Right lobe of liver (tissue), 6 donors: ENCODE measurements at places on chromosomes 12 and 14. TPM values are rescaled to one million over a fixed set of nuclear protein-coding genes. Genes with fewer than 3 reads are reported as not detected.

- H3K27me3 ChIP-seq: no peaks in the 10 kb centered on the region
- no peak for DNase-seq
- no peaks in the 10 kb centered on the region for H3K36me3 ChIP-seq
- H3K4me3 ChIP-seq: no peak overlapping the region
- no peak overlapping the region for H3K27ac ChIP-seq
Measured at GRCh38 chr12:29245246-29245645, 96.2 kb downstream of the FAR2 start.

GRCh38 chr14:49314737-49315136 is 271.4 kb downstream of the RPS29 start:
- H3K36me3 ChIP-seq: no peaks in the 10 kb centered on the region
- no peaks in the 10 kb centered on the region for H3K27me3 ChIP-seq
- no peaks in the 10 kb centered on the region for H3K4me1 ChIP-seq
- no peak for DNase-seq

DNA sequence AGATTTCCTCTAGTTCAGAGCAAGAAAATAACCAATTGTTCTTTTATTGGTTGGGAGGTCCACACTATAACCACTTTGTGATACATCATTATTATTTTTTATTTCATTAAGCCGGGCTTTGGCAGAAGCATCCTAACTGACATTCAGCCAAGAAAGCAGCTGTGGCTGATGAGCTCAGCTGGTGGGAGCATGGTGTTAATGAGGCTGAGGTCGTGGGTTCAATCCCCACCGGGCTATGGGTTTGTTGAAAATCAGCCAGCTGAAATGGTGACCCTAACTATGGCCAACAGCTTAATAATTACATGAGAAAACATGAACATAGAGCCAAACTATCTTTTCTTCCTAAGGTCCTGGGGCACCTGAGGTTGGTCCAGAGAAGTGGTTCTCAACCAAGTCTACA is 378.2 kb downstream of the GLT1D1 start:
- no peaks in the 10 kb centered on the region for H3K36me3 ChIP-seq
- no peaks in the 10 kb centered on the region for H3K27me3 ChIP-seq
- no peak for DNase-seq
- H3K4me1 ChIP-seq: no peaks in the 10 kb centered on the region
- no peak overlapping the region for H3K4me3 ChIP-seq
- H3K27ac ChIP-seq: no peak overlapping the region

The COX8C gene
- not detected for total RNA-seq

The DEGS2 gene
- 0.55 TPM for total RNA-seq

GRCh38 chr12:57090924-57091637 is 2.2 kb downstream of the NAB2 start:
- H3K4me3 ChIP-seq: peak overlapping the region; percentile 92
- H3K36me3 ChIP-seq: peaks cover 2% of the 10 kb centered on the region
- H3K27me3 ChIP-seq: no peaks in the 10 kb centered on the region
- peaks cover 20% of the 10 kb centered on the region for H3K4me1 ChIP-seq
- H3K27ac ChIP-seq: no peak overlapping the region

DNA sequence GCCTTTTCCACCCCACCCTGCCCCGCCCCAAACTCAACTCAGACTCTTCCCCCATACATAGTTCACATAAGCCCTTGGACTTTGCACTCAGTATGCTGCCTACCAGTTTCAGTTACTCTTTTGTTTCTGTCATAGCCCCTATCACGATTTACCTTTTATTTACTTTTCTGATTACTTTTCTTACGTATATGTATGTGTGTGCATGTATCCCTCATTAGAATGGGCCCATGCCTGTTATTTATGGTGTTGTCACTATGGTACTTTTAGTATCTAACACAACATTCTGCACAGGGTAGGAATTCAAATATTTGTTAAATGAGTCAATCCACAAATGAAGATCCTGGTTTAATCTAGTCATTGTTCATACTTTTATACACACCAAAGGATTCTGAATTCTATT is 16.5 kb upstream of the LUM start:
- no peaks in the 10 kb centered on the region for H3K36me3 ChIP-seq
- H3K27me3 ChIP-seq: no peaks in the 10 kb centered on the region

GRCh38 chr12:129534966-129535750 is 368.7 kb downstream of the TMEM132D start:
- DNase-seq: no peak
- no peaks in the 10 kb centered on the region for H3K36me3 ChIP-seq
- no peak overlapping the region for H3K4me3 ChIP-seq
- no peaks in the 10 kb centered on the region for H3K27me3 ChIP-seq

DNA sequence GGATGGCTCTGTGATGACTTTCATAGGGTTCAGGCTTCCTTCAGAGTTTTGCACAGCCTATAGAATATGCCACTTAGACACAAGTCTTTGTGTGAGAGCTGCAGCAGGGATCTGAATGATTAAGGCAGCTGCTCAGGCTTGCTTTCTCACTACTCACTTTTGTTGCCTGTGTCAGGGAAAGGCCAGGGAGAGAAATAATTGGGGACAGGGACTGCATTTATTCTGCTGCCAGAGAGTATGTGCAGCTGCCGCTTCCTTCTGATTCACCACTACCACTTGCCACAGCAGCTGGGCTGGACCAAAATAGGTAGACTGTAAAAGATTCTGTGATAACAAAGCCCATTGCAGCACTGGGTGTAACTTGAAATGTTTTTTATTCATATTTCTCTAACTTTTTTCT is 49.7 kb downstream of the TRMT5 start:
- no peaks in the 10 kb centered on the region for H3K27me3 ChIP-seq
- no peaks in the 10 kb centered on the region for H3K36me3 ChIP-seq
- H3K27ac ChIP-seq: no peak overlapping the region
- no peak for DNase-seq
- no peak overlapping the region for H3K4me3 ChIP-seq

The SERPINA10 gene
- total RNA-seq: 212 TPM

The MARS1 gene
- total RNA-seq: 65.3 TPM

GRCh38 chr12:109760031-109760929 is 46.7 kb downstream of the FAM222A start:
- no peak overlapping the region for H3K27ac ChIP-seq
- H3K4me3 ChIP-seq: no peak overlapping the region
- H3K36me3 ChIP-seq: no peaks in the 10 kb centered on the region
- peak; percentile 88 for DNase-seq
- H3K4me1 ChIP-seq: peaks cover 11% of the 10 kb centered on the region
